ENCODE measurements at places on chromosomes 3 and 15.

- no peak for DNase-seq
Measured at GRCh38 chr3:111903067-111903511, 44.0 kb downstream of the PHLDB2 start.

DNA sequence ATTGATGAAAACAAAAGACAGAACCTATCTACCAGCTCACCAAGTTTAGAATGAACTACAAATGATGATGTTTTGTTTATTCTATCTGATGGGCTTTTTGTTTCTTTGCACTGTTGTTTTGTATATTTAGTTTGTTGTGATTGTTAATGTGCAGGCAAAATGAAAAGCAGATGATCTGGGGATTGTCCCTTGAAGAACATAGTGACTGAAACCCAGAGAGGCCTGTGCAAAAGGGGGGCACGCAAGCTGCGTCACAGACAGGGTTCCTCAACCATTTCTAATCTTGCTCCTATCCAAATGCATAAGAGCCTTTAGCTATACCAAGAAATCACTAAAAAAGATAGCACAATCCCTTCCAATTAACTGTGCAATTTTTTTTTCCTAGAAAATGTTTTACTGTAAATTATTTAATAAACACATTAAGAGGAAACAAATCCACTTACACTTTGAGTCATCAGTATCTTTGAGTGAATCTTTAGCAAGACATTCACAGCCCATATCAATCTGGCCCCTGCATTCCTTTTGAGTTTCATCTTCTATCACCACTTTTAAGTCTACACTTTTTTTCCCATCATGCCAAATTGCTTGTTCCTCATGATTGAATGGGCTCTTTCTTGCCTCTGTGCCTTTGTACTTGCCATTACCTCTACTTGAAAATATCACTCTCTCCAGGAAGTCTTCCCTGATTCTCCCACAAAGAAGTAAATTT lies 220.3 kb downstream of the ATP8B4 start:
- DNase-seq = no peak

DNA sequence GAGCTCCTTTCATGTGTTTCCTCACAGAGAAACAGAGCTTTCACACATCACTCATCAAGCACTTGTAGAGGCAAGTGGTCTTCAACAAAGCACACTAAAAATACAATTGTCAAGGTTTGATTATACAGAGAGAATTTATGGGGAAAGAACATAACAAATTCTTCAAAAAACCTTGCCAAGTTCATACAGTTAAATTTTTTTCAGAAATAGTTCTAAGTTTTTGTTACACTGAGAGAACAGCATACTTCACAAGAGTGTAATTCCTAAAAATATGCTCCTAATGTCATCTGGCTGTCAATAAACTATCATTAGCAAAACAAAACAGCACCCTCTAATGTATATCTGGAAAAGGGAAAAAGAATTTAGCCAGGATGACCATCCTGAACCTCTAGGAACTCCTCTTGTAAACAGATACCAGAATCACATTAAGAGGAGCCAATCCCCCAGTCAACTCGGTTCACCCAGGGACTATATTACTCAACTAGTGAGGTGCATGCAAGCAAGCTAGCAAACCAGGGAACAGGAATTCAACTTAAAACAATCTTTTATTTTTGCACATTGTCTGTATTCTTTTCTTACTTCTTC lies 63.3 kb downstream of the RAD18 start:
- no peak for DNase-seq

DNA sequence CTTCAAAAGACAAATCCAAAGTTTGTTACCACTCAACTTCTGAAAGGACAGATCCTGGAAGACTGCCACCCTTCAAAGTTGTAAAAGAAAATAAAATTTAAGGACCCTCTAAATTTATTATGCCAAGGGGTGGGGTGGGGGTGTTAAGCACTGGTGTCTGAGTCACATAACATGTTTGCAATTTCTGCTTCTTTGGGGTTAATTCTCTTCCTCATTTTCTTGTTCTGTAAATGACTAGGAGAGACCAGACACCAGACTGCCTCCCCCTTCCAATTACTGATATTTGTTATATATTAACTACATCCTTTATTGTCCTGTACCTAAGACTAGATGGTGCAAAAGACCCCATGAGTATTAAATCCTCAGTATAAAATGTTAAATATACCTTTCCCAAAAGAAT lies 242.8 kb downstream of the ZNF385D start:
- DNase-seq = no peak

GRCh38 chr3:82376883-82377282 lies 615.4 kb upstream of the GBE1 start:
- DNase-seq = no peak

GRCh38 chr3:38627956-38628355 lies 21.5 kb downstream of the SCN5A start:
- no peak for DNase-seq

- peak; percentile 25 for DNase-seq
Measured at GRCh38 chr3:30524357-30525040, 81.9 kb upstream of the TGFBR2 start.

DNA sequence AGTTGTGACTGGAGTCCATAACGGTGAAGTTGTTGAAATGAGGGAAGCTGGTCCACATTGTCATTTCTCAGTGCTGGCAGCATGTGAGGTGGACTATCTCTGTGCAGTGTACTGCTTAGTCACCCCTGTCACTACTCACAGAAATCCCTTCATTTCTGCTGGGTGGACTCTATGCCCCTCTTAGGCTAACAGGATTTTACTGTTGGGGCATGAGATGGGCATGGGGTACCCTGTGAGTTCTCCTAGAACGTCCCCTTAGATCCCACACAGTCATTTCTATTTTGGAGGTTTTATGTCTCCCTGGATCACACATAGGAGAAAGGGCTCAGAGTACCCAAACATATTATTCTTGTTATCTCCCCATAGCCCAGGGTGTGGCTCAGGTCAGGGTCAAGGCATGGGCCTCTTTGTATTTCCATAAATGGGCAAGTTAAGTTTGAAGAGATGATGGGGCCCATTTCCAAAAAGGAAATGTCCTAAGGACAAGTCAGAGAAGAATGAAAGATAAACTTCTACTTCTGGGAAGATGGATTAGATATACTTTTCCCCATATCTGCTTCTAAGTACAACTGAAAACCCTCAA lies 15.2 kb downstream of the P2RY1 start:
- no peak for DNase-seq

DNA sequence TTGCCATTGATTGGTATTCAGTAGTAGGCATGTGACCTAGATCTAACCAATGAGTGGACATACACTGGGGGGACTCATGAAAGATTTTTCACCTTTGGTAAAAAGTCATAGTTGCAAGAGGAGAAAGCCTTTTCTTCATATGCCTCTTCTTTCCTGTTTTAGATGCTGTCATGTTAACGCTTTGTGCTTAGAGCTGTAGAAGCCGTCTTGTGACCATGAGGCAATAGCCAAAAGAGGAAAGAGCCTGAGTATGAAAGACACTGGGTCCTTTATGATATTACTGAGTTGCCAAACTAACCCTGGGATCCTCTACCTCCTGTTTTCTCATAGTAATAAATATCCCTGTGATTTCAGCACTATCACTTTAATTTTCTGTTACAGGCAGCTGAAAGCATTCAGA lies 396.0 kb downstream of the FHIT start:
- DNase-seq = no peak

DNA sequence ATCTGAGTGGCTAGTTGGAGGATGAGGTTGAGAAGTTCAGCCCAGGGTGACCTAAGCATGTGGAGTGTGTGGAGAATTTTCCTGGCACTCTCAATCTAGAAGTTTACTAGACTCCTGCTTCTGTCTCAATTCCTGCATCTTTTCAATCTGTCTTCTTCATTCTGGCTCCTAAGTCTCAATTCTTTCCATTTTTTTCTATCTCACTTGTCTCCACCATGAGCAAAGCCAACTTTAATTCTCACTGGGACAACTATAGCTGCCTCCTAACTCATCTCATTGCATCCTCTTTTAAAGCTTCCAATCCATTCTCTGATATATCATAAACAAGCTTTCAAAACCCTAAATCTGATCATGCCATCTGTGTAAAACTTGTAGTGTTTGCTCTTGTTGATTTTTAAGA lies 569.3 kb downstream of the NAALADL2 start:
- DNase-seq = no peak

DNA sequence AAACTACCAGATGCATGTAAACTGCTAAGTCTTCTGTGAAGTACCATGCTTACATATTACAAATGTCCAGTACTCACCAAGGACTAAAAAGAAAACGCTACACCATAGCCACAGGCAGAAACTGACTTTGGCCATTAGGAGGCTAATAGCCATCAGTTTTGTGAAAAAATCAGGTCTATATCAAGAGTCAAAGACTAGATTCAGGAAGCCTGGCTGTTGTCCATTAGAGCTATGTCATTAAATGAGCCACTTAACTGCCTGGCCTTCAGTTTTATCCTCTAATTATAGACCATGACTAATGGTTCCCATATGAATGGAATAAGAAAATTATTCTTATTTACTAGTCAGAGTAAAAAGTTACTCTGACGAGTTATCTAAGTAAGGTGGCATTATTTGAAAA lies 144.1 kb downstream of the VPS13C start:
- no peak for DNase-seq

DNA sequence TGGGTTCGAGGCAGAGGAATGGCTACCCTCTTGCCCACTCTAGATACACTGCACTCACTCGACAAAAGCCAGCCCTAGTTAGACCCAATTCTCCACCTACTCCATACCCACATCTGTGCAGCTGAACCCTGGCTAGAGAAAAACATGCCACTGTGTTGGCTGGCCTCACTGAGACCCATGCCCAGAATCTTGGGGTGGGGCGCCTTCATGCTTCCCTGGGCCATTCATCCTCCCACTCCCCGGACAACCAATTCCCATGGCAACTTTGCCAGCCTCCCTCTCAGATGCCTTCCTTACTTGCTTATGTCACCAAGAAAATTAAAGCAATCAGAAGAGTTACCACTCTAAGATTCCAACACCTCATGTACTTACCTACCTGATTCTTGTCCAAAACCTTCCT lies 9.2 kb upstream of the LIMD1 start:
- no peak for DNase-seq

DNA sequence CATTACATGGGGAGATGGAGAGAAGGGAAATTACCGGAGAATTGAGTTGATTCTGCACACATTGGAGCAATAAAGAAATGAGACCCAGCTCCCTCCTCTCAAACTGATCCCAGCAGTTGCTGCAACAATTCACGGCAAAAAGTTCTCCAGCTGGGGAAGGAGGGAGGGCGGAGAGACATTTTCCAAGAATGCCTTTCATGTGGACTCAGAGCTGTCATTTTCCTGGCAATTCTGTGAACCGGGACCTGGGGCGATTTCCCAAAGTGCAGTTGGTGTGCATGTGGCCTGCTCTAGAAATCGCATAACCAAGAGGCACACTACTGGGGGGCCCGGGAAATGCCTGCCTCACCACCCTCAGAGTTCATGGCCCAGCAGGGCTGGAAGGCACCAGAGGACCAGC lies 48.7 kb upstream of the IREB2 start:
- DNase-seq = no peak

DNA sequence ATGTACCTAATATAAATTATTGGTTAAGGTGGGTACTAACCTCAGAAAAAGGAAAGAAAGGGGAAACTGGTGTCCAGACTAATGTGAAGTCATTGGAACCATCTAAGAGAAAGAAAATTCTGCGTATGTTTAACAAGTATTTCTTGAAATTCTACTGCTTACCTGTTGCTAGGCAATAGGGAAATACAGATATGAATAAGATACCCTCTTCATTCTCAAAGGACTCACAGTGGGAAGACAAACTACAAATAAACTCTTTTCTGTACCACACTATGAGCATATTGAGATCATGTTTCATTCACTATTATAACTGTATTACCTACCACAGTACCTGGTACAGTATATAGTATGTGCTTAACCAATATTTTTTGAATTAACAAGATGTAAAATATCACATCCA lies 140.5 kb upstream of the MLF1 start:
- DNase-seq = no peak

DNA sequence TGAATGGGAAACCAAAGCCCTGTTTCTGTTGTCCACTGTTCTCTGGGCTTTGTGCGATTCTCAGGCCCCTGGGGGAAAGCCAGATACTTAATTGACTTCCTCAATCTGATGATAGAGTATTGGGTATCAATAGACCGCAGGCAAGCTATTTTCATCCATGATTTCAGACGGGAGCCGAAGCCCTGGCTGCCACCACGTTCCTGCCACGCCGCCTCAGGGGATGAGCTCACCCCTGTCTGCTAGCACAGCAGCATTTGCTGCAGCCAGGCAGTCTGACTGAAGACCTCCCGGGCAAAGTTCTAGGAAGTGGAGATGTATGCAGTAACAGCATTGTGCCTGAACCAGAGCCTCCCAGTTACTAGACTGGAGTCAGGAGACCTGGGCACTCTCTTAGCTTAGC lies 69.8 kb downstream of the ISG20 start:
- no peak for DNase-seq

DNA sequence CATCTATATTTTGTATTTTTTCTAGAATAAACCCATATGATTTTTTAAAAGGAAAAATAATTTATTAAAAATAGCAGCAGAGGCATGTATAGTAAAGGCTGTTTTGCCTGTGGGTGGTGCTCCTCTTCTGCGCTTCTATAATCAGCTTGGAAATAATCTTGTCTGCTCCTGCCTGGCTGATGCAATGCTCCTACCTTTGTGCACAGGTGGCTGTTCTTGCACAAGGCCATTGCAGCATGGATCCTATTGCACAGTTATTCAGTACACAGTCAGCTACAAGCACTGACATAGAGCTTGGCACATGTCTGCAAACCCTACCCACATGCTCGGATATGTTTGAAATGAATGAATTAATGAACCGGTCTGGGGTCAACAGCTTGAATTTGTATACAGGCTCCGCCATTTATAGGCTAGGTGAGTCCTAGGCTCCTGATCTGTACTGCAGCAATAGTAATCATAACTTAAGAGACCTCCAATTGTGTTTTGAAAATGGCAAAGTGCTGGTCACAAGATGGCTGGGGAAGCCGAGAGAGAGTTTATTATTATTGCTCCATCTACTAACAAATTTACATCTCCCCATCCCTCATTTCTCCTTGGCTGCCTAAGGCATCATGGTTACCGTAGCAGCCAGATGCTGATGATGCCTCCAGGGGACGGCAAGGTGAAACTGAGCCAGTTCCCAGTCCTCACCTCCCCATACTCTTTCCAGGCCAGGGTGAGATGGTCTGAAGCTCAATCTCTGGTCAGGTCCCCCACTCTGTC lies 532 bp upstream of the RTP1 start:
- DNase-seq = no peak

DNA sequence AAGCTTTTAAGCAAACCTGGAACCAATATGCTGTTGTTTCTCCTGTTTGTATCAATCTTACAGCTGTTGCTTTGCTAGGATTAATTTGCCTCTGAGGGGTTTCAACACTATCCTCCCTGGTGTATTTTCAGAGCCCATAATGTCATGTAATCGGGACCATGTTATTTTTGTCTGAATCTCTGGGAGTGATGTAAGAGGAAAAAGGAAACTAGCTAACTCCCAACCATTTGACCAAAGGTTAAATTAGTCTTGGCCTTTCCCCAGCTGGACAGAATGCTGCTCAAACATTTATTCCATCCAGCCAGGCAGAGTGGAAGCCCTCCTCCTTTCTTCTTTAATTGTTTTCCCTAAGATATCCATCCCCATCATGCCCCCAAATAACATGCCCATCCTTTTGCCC lies 142.2 kb downstream of the ALDH1A2 start:
- no peak for DNase-seq
